Hepatocyte (in vitro differentiated cells): ENCODE measurements at places on chromosomes 3 and 15. TPM values are rescaled to one million over a fixed set of nuclear protein-coding genes. Genes with fewer than 3 reads are reported as not detected.

GRCh38 chr3:181722156-181722555 lies 10.4 kb downstream of the SOX2 start:
- peaks cover 15% of the 10 kb centered on the region for H3K4me1 ChIP-seq
- no peak overlapping the region for H3K27ac ChIP-seq
- no peak overlapping the region for H3K4me3 ChIP-seq
- H3K27me3 ChIP-seq: peaks cover 99% of the 10 kb centered on the region

- no peak overlapping the region for H3K27ac ChIP-seq
- DNase-seq: no peak
- no peaks in the 10 kb centered on the region for H3K36me3 ChIP-seq
These were observed 62.6 kb upstream of the RAB6B start for GRCh38 chr3:133958071-133958805.

- no peak overlapping the region for H3K4me3 ChIP-seq
- H3K36me3 ChIP-seq: no peaks in the 10 kb centered on the region
- H3K27ac ChIP-seq: no peak overlapping the region
- no peaks in the 10 kb centered on the region for H3K4me1 ChIP-seq
- DNase-seq: peak; percentile 8
These were observed 577.9 kb upstream of the EPHA6 start for GRCh38 chr3:96236522-96236921.

DNA sequence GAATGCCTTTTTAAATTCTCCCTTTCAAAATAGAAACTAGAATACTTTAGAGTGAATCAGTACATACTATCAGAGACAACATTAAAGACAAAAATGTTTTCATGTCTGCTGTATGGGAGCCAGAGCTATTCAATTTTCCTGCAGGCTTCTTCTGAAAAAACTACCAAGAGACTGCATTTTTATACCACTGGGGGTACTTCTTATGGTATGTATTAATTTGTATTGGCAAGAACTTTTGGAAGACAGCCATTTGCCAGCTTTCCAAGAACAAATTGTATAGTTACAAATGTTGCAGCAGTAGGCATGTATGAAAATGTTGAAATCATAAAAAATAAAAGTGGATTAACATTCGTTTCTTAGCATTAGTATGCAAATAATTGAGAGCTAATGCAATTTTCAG lies 1010.0 kb upstream of the CADM2 start:
- DNase-seq: no peak
- no peaks in the 10 kb centered on the region for H3K4me1 ChIP-seq
- no peak overlapping the region for H3K27ac ChIP-seq
- no peaks in the 10 kb centered on the region for H3K27me3 ChIP-seq
- no peaks in the 10 kb centered on the region for H3K36me3 ChIP-seq
- H3K4me3 ChIP-seq: no peak overlapping the region

- peaks cover 98% of the 10 kb centered on the region for H3K27me3 ChIP-seq
- H3K36me3 ChIP-seq: no peaks in the 10 kb centered on the region
- H3K4me1 ChIP-seq: peaks cover 22% of the 10 kb centered on the region
- H3K27ac ChIP-seq: no peak overlapping the region
- peak overlapping the region; percentile 23 for H3K4me3 ChIP-seq
These were observed 15.5 kb upstream of the ONECUT1 start for GRCh38 chr15:52805351-52806283.

- H3K4me3 ChIP-seq: no peak overlapping the region
- no peaks in the 10 kb centered on the region for H3K4me1 ChIP-seq
- no peaks in the 10 kb centered on the region for H3K36me3 ChIP-seq
These were observed 197.4 kb upstream of the RGMA start for GRCh38 chr15:93286446-93286845.

DNA sequence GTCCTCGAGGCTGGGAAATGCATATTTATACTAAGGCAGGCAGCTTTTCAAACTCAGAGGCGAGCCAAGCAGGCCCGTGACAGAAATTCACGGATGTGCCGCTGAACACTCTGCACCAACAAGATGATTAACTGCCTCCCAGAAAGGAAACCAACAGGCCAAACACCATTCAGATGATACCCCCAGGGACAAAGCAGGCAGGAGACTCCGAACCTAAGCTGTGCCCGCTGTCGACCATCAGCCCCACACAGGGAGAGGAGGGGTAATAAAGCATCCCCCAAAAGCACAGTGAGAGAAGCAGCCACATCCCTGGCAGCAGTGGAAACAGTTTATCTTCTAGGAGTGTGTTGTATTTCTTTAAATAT lies 31.8 kb downstream of the ADAMTS17 start:
- no peak for DNase-seq
- H3K27ac ChIP-seq: no peak overlapping the region
- no peak overlapping the region for H3K4me3 ChIP-seq

GRCh38 chr15:56929933-56930332 lies 11.5 kb downstream of the TCF12 start:
- no peak for DNase-seq
- H3K4me3 ChIP-seq: no peak overlapping the region
- no peaks in the 10 kb centered on the region for H3K27me3 ChIP-seq
- peaks cover 36% of the 10 kb centered on the region for H3K4me1 ChIP-seq
- H3K36me3 ChIP-seq: no peaks in the 10 kb centered on the region
- peak overlapping the region; percentile 59 for H3K27ac ChIP-seq

- H3K4me3 ChIP-seq: no peak overlapping the region
- no peaks in the 10 kb centered on the region for H3K36me3 ChIP-seq
- no peak overlapping the region for H3K27ac ChIP-seq
- no peaks in the 10 kb centered on the region for H3K27me3 ChIP-seq
- no peaks in the 10 kb centered on the region for H3K4me1 ChIP-seq
- DNase-seq: no peak
These were observed 28.3 kb upstream of the STIMATE start for GRCh38 chr3:52925405-52926313.

- H3K27me3 ChIP-seq: peaks cover 3% of the 10 kb centered on the region
- H3K4me3 ChIP-seq: peak overlapping the region; percentile 69
- no peaks in the 10 kb centered on the region for H3K36me3 ChIP-seq
- H3K4me1 ChIP-seq: peaks cover 8% of the 10 kb centered on the region
These were observed 1.0 kb downstream of the TAMM41 start for GRCh38 chr3:11845651-11846050.

GRCh38 chr3:138213398-138214085 lies 26.4 kb downstream of the ARMC8 start:
- DNase-seq: no peak
- no peaks in the 10 kb centered on the region for H3K4me1 ChIP-seq
- H3K27me3 ChIP-seq: no peaks in the 10 kb centered on the region
- no peaks in the 10 kb centered on the region for H3K36me3 ChIP-seq
- H3K4me3 ChIP-seq: no peak overlapping the region

DNA sequence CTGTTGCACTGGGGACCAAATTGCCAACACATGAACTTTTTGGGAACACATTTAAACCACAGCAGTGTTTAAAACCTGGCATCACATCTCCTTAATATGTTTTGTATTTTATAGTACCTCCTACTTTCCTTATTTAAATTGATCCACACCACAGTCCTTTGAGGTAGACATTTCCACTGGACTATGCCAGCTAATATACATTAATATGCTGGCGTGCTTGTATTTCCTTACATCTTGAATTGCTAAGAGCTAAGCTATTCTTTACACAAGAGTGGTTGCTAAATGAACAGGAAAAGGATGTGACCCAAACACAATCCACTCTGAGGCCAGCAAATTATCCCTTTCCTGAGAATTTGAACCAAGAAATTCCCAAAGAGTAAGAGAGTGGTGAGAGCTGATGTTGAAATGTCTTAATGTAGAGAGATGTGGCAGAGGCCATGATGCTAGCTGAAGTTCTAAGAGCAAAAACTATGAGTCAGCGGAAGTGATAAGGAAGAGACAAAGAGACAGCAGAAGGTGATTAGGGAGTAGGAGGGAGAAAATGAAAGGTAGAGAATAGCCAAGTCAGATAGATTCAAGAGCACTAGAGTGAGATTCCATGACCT lies 131.2 kb downstream of the CD47 start:
- H3K27ac ChIP-seq: no peak overlapping the region
- DNase-seq: no peak
- no peaks in the 10 kb centered on the region for H3K27me3 ChIP-seq

- peaks cover 3% of the 10 kb centered on the region for H3K4me1 ChIP-seq
- no peaks in the 10 kb centered on the region for H3K36me3 ChIP-seq
- no peak overlapping the region for H3K27ac ChIP-seq
- no peaks in the 10 kb centered on the region for H3K27me3 ChIP-seq
- H3K4me3 ChIP-seq: no peak overlapping the region
- no peak for DNase-seq
These were observed 168.1 kb upstream of the MYRIP start for GRCh38 chr3:39641274-39641673.

DNA sequence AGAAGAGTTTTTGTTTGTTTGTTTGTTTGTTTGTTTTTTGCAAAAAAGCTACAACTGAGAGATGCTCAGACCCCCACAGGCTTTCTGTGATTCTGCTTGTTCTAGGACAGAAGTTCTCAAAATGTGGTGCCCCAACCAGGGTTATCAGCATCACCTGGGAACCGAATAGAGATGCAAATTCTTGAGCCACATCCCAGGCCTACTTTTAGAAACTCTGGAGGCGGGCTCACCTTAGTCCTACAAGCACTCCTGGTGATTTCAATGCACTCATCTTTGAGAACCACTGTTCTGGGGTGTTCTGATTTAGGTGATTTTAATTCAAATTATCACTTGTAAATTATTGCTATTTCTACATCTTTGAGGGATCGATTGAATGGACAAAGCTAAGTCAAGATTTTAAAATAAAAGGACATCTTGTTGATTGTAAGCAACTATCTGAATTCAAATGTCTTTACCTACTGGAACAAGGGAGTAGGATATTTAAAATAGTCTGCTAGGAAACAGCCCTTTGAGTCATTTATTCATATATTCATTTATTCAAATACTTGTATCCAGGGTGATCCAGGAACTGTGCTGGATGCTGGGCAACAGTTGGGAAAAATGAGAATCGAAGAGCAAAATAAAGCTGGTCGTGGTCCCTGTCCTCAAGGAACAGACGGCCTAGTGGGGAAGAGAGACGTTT lies 44.7 kb upstream of the CADPS start:
- H3K27ac ChIP-seq: no peak overlapping the region
- H3K4me1 ChIP-seq: peaks cover 4% of the 10 kb centered on the region
- no peak overlapping the region for H3K4me3 ChIP-seq

DNA sequence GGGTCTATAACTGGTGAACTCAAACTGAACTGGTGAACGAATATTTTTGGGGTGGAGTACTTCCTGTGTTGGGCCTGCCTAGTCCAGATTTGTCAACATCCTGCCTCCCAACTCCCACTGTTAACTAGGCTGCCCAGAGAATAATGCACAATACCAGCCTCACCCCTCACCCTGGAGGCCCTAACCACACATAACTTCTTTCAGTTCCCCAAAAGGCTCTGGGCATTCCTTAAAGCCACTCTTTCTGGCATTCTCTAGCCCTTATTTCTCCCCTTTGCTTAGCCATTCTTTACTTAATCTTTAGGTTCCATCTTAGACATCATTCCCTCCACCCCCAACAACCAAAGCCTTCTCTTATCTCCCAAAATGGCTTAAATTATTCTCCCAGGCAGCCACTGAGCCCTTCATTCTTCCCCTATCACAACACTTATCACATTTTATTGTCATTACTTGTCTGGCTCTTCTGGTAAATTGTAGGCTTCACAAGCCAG lies 9.1 kb upstream of the SEC11A start:
- H3K27ac ChIP-seq: no peak overlapping the region
- no peaks in the 10 kb centered on the region for H3K36me3 ChIP-seq
- H3K27me3 ChIP-seq: no peaks in the 10 kb centered on the region
- no peak for DNase-seq
- H3K4me1 ChIP-seq: no peaks in the 10 kb centered on the region
- H3K4me3 ChIP-seq: no peak overlapping the region

DNA sequence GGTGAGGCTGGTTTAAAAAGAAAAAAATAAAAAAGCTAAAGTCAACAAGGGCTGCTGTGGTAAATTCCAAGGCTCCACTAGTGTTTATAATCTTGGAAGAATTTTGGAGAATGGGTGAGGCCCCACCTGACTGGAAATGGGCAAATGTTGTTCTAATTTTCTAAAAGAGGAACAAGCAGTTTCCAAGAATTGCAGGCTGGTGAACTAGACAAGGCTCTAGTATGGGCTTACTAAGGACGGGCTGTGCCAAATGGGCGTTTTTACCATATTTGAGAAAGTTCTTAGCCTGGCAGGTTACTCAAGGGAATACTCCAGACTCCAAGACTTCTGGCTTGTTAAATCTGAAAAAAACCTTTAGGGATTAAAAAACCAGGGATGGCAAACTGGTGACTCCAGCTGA lies 67.0 kb upstream of the ABHD2 start:
- no peak overlapping the region for H3K4me3 ChIP-seq
- no peak overlapping the region for H3K27ac ChIP-seq
- H3K4me1 ChIP-seq: no peaks in the 10 kb centered on the region
- no peaks in the 10 kb centered on the region for H3K36me3 ChIP-seq

- no peak overlapping the region for H3K4me3 ChIP-seq
- H3K27ac ChIP-seq: no peak overlapping the region
- no peak for DNase-seq
- no peaks in the 10 kb centered on the region for H3K27me3 ChIP-seq
These were observed 180.8 kb downstream of the KCNAB1 start for GRCh38 chr3:156300929-156301840.

GRCh38 chr3:13544951-13545651 lies 3.8 kb upstream of the FBLN2 start:
- no peak for DNase-seq
- no peaks in the 10 kb centered on the region for H3K27me3 ChIP-seq
- no peaks in the 10 kb centered on the region for H3K36me3 ChIP-seq
- H3K4me1 ChIP-seq: peaks cover 14% of the 10 kb centered on the region

DNA sequence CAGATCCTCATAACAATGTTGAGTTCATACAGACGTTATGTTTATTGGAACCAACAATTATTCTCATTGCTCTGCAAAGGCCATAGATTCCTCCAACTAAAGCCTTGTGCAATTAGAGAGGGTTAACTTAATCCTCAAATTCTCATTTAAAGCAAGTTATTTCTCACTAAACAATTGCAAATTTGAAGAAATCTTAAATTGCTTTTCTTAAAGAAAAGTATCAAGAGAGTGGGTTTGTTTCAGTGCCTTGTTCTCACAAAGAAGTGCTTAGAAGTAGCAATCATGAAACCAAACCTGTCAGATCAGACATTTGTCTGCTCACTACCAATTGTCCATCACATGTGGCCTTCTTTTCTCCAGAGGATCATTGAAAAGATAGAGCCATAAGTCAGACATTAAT lies 124.8 kb downstream of the KCNH8 start:
- no peak overlapping the region for H3K4me3 ChIP-seq
- DNase-seq: no peak
- no peaks in the 10 kb centered on the region for H3K27me3 ChIP-seq
- no peaks in the 10 kb centered on the region for H3K4me1 ChIP-seq

GRCh38 chr3:125103406-125103805 lies 47.6 kb upstream of the HEG1 start:
- no peaks in the 10 kb centered on the region for H3K36me3 ChIP-seq
- H3K27me3 ChIP-seq: no peaks in the 10 kb centered on the region
- no peak overlapping the region for H3K27ac ChIP-seq
- H3K4me1 ChIP-seq: no peaks in the 10 kb centered on the region

GRCh38 chr3:169298247-169298992 lies 365.1 kb downstream of the MECOM start:
- no peak overlapping the region for H3K27ac ChIP-seq
- no peak overlapping the region for H3K4me3 ChIP-seq
- H3K36me3 ChIP-seq: no peaks in the 10 kb centered on the region

ROPN1 gene
- not detected in 2 replicates for polyA plus RNA-seq

SLC12A1 gene
- not detected in 2 replicates for polyA plus RNA-seq

PLA2G4F gene
- 2.2 and 3.8 TPM in 2 replicates for polyA plus RNA-seq

MTMR10 gene
- polyA plus RNA-seq: 7.9 and 10.3 TPM in 2 replicates

NXPE3 gene
- 5.8 and 5.9 TPM in 2 replicates for polyA plus RNA-seq

MDFIC2 gene
- polyA plus RNA-seq: not detected in 2 replicates
